ENCODE measurements at places on chromosomes 16 and 17.

GRCh38 chr16:56923481-56924091 lies 8.4 kb upstream of the HERPUD1 start:
- no peak for DNase-seq

GRCh38 chr17:42288803-42289610 lies 709 bp downstream of the STAT5A start:
- DNase-seq = peak; percentile 54

- no peak for DNase-seq
These were observed 16.2 kb downstream of the CTC1 start for GRCh38 chr17:8231701-8232100.

GRCh38 chr17:79082311-79083190 lies 7.9 kb downstream of the ENGASE start:
- peak; percentile 36 for DNase-seq

GRCh38 chr16:17026600-17027242 lies 444.0 kb downstream of the XYLT1 start:
- DNase-seq = no peak

Measured in activated T-cell treated with anti-CD3 and anti-CD28 coated beads for 4 hours (primary cell).